ENCODE measurements at places on chromosomes 6 and 20.

DNA sequence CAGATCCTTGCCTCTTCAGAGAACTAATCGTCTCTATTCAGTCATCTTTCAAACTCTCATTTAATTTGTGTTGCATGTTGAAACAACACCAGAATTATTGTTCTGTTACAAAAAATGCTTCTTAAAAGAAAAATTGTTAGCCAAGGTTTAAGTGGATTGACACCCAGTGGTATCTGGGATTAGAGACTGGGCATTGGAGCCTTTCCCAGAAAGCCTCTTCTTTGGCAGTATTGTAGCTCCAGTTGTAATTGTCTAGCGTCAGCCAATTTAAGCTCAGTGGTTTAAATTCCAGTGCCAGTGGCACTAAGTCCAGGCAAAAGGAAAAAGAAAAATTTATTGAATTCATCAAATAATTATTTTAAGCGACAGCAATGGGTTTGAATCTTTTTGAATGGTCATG is 801 bp downstream of the CCDC28A start:
- DNase-seq = no peak

DNA sequence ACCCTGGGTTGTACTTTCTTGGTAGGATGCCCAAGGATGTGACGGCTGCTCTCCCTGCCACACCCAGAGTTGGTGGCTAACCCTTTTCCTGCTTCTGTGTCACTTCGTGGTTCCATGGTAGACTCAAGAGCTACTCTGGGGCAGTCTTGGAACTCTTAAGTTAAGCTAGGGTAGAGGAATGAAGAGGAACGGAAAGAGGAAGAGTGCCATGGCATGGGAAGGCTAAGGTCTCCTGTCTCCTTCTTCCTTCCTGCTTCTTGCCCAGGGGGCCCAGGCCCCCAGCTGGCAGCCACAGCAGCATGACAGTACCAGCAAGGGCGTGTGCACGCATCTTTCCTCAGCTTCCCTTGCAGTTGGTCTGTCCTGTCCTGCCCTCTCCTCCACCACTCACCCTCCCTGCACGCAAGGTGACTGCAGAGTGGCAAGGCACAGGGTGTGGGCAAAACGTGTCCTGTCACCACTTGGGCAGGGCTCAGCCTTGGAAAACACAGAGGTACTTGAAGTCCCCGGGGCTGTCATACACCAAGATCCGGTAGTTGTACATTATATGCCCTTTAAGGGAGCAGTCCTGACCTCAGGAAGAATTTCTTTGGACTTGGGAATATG is 39.8 kb upstream of the TGM3 start:
- DNase-seq = no peak

GRCh38 chr6:23601811-23602345 is 524.1 kb upstream of the NRSN1 start:
- no peak for DNase-seq

- DNase-seq = no peak
Observed at GRCh38 chr20:58715801-58716475, 23.3 kb downstream of the NPEPL1 start.

DNA sequence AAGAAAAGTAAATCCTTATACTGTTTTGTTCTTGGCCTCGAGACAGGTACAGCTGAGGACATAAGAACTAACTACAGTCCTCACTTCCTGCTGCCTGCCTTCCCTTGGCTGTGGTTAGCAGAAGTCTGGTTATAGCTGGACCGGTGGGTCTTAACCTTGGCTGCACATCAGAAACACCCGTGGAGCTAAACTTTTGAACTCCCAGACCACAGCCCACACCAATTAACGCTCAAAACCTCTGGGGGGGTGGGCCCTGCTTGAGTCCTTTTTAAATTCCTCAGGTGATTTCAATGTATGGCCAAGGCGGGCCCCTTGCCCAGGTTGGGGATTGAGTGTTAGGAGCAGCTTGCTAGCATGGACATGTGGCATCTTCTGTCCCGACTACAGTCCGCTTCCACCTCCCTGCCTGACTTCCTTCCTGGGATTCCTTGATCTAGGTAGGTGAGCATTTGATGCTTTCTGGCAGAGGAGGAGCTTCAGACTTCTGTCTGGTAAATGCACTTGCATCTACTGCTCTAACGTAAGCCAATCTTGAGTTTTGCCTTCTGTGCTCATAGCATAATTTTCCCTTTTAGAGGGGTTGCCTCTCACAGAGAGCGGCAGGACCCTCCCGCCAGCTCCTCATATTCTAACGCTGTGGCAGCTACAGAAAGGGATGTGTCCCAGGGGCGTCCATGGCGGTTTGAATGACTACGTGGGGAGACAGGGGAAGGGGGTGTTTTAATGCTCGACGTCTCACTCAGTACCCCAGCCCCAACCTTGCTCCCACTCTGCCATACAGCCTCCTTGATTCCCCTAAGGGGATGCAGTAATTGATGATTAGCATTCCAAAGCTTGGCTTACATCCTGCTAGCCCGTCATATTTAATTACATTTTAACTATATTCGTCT is 390.1 kb downstream of the ZFAND3 start:
- DNase-seq = no peak

GRCh38 chr6:110614106-110614505 is 137.7 kb upstream of the SLC22A16 start:
- DNase-seq = no peak

- no peak for DNase-seq
Observed at GRCh38 chr20:32480371-32481241, 104.5 kb downstream of the NOL4L start.

DNA sequence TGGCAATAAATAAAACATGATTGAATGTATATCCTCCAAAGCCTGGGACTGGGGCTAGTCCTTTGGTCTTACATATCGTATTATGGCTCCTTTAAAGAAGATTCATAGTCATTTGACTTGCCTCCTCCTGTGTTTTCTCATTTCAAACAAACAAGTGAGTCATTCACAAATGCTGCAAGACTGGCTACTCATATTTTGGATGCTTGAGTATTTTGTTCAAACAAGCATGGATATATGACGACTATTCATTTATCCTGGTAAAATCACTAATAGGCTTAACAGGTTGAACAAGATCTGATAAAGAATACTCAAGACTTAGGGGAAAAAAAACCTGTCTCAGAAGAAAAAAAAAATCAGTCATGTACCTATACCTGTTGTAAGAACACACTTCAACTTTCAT is 111.1 kb upstream of the CCDC28A start:
- DNase-seq = no peak

- peak; percentile 74 for DNase-seq
Observed at GRCh38 chr6:157912326-157912725, 69.3 kb upstream of the SYNJ2 start.

DNA sequence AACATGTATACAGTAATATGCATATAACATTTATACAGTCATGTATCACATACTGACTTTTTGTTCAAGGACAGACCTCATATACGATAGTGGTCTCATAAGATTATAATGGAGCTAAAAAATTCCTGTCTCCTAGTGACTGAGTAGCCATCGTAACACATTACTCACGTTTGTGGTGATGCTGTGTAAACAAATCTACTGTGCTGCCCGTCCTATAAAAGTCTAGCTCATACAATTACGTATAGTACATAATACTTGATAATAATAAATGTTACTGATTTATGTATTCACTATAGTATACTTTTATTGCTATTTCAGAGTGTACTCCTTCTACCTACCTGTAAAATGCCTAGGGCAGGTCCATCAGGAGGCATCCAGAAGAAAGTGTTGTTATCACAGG is 17.4 kb downstream of the SERAC1 start:
- DNase-seq = peak; percentile 43

GRCh38 chr20:24754691-24755090 is 194.4 kb upstream of the CST7 start:
- DNase-seq = no peak

- DNase-seq = no peak
Observed at GRCh38 chr6:146855889-146856288, 257.1 kb downstream of the ADGB start.

- DNase-seq = no peak
Observed at GRCh38 chr20:46642265-46642968, 8.8 kb downstream of the SLC13A3 start.

- DNase-seq = no peak
Observed at GRCh38 chr6:40903456-40903855, 135.6 kb downstream of the UNC5CL start.
